ENCODE measurements at places on chromosomes 13 and 19.

- DNase-seq: no peak
Measured at GRCh38 chr13:19645000-19645399, 11.5 kb downstream of the MPHOSPH8 start.

GRCh38 chr19:38316477-38317067, 825 bp upstream of the YIF1B start:
- DNase-seq: no peak

GRCh38 chr19:55494172-55494761, 6.0 kb downstream of the SSC5D start:
- DNase-seq: peak; percentile 71

DNA sequence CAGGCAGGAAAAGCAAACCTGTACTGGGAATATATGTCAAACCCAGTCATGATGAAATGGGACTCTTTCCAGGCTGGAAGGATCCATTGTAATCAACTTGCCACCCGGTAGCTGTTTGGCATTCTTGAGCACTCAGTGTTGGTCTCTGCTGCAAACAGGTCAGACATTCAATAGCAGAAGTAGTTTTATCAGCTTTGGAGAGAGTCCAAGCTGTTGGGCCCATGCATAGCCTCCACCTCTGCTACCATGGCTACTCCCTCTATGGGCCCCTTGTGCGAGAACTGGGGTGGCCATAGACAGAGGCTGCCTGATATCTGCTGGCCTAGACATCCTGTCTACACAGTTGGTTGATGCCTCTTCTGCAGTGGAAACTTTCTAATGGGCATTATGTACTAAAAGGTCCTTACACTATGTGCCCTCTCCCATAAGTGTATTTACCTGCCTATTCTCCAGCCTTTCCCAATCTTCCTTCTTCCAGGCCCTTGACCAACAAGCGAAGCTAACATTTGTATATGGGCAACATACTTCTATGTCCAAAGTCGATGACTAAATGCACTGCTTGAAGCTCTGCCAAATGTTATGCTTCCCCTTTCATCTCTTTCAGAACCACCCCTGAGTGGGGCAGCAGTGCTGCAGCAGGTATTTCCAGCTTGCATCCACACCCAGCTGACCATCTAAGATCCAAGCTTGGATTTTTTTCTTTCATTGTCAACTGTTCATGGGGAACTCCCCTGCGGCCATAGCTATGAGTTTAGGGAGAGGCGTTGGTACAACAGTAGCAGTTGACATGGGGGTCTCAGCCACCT, 5.3 kb upstream of the RNF6 start:
- no peak for DNase-seq

- no peak for DNase-seq
Measured at GRCh38 chr19:6873708-6874431, 13.5 kb upstream of the ADGRE1 start.

GRCh38 chr19:17244618-17245534, 843 bp downstream of the NR2F6 start:
- DNase-seq: no peak

DNA sequence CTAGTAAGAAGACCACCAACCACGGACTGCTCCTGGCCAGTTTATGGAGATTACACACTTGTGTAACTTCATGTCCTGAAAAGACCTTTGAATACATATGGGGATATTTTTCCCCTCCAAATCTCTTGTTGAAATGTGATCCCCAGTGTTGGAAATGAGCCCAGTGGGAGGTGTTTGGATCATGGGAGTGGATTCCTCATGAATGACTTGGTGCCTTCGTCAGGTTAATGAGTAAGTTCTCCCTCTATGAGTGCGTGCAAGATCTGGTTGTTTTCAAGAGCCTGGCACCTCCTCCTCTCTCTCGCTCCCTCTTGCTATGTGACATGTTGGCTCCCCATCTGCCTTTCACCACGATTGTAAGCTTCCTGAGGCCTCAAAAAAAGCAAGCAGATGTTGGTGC, 769.0 kb upstream of the SLITRK1 start:
- no peak for DNase-seq

GRCh38 chr19:12880551-12881171, 588 bp downstream of the DNASE2 start:
- DNase-seq: no peak

DNA sequence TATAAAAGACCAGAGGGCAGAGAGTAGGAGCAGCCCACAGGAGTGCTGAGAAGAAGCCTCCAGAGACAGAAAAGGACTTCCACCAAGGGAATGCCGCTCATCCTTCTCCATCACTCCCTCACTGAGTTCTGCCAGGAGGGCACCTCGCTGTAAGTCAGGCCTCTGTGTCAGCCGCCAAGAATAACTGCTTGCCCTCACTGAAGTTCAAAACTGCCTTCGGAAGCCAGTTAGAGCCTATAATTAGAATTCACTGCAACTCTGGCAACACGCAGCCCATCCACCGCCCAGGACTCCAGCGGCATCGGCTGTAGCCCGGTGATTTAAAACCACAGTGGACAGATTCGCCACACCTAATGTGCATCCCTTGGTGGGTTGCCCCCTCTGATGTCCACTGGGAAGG, 281.8 kb upstream of the ZNF507 start:
- no peak for DNase-seq

Measured in CMK (cell line).